Hematopoietic multipotent progenitor cell treated with erythropoietin and hydrocortisone succinate and interleukin-3 and kit ligand, for 15 days (in vitro differentiated cells): ENCODE measurements at places on chromosomes 1 and 21.

GRCh38 chr1:244863491-244864252 is 671 bp downstream of the HNRNPU start:
- peak; percentile 50 for DNase-seq

GRCh38 chr1:43302721-43303470 is 2.1 kb downstream of the TIE1 start:
- no peak for DNase-seq

DNA sequence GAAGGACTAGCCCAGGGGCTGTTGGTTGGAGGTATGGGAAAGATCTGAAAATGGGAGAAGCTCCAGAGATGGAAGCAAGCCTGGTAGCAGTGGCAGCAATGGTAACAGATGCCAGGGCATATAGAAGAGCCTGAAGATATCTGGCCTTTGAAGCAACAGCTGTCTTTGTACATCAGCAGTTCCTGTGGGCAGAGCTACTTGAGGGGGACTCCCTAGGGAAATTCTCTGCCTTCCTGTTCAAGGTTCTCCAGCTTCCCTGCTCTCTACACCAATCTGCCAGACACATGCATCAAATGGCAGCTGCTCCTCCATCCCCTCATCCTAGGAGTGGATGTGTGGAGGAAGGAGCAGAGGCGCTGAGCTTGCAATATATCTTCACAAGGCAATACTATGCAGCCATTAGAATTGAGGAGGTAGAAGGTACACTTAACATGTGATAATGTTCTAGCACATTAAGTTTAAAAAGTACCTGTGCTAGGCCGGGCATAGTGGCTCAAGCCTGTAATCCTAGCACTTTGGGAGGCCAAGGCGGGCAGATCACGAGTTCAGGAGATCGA is 2.2 kb downstream of the TMEM35B start:
- no peak for DNase-seq

DNA sequence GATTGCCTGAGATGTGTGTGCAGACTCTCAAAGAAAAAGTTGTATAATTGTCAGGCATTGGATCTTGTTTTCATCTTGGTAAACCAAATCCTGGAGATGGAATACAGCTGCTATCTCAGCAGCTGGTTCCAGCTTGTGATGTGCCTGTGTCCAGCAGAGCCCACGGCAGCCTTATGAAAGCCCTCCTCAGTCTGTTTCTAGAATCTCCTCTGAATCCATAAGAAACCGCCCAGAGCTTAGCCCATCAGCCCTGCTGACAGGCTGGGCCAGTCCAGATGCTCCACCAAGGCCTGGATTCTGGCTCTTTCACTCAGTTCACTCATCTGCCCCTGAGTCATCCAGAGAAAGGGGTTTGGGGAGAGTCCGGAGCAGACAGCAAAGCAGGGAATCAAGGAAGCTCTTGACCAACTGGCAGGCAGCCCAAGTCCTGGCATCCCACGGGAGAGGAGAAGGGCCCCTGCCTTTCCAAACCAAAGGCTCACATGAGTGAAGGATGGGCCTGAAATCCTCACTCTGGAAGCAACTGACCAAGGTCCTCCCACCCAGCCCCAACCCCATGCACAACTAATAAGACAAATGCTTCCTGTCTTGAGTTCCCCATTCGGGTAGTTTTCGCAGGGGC is 45.7 kb downstream of the NAV1 start:
- no peak for DNase-seq

GRCh38 chr1:203480525-203481084 is 5.0 kb downstream of the PRELP start:
- DNase-seq, result peak; percentile 10

- DNase-seq, result no peak
These were observed 838 bp upstream of the IBA57 start for GRCh38 chr1:228164561-228165371.

DNA sequence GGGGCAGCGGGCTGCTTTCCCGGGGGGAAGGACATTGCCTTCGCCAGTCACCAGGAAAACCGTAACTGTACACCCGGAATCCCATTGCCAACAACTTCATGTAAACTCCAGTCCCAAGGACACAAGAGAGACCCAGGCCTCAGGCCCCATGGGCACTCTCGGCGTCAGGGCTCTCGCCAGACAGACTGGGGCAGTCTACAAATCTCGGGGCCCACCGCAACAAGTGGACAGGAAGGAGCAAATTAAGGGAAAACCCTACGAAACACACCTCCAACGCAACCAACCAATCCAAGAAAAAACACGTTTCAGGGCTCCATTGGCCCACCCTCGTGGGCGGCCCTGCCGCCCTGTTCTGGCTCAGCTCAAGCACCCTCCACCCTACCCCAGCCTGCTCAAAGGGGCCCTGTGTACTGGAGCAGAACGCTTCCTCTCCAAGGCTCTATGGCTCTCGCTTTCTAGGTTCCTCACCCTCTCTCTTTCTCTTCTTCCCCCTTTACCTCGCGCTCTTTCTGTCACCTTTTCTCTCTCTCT is 4.6 kb upstream of the ZNF678 start:
- DNase-seq, result no peak
